ENCODE measurements at places on chromosomes 11 and 22.

DNA sequence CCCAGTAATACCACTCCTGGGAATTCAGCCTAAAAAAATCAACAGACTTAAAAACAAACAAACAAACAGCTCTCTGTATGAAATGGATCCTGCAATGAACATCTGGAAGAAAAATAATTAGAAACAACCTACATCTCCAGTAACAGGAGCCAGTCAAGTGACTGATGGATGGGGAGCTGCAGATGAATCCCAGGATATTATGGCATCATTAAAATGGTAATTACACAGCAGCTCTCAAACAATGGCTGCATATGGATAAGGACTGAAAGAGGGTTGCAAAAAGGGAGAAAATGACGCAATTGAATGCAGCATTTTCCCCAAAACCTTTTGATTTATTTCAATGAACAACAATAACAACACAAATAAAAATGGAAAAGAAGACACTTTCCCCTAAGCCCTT, 4.1 kb downstream of the NPTXR start:
- DNase-seq, result no peak

GRCh38 chr11:127994736-127995135, 592.6 kb downstream of the ETS1 start:
- no peak for DNase-seq

DNA sequence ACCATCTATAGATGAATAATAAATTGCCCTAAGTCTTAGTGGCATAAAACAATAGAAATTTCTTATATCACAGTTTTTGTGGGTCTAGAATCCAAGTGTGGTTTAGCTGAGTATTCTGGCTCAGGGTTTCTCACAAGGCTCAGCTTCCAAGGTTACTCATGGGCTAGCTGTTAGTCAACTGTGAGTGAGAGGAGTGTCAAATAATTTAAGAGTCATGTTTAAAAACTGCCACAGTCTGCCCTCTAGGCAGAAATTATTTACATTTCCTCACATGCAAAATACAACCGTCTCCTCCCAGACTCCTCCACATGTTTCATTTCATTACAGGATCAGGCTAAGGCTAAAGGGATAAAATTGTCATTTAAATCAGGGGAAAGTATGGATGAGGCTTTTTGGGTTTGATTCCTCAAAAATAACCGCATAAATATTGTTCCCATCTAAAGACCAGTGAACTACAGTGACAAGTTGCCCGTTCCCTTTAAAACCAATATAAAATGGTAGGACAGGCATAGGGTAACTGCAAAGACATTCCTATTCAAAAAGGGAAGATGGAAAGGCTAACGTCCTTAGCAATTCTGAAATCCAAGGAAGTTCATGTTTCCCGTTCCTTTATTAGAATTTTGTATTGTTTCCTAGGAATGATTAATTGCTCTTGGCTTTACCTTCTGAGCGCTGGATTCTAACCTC, 324.3 kb downstream of the DYNC2H1 start:
- DNase-seq, result no peak

GRCh38 chr11:81253244-81253643, 1480.4 kb downstream of the FAM181B start:
- DNase-seq, result no peak

DNA sequence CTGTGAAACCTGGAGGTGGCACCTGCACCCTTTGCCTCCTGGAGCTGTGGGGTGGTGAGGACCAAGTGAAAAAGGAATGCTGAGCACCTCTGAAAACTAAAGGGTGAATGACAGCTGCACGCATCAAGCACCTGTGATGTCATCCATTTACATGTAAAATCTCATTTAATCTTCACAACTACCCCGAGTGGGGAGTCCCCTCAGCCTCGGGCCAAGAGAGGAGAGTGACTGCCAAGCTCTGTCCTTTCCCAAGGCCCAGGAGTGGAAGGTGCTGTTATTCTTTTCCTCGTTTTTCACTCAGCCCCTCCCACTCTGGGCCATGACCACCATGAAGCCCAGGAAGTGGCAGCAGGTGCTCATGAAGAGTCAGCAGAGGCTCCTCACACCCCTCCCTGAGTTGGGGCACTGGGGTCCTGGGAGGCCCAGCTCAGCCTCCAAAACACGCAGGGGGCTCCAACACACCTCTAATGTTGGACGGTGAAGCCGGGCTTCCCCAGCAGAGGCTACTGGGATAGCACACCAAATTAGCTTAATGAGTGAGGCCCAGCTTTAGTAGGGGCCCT, 35.7 kb downstream of the NECTIN1 start:
- DNase-seq, result no peak

Data from stimulated activated CD8-positive, alpha-beta memory T cell treated with anti-CD3 and anti-CD28 coated beads, Interleukin-2, amount 100 ng/mL, for 48 hours (primary cell).